ENCODE measurements at places on chromosomes 6 and 20.

GRCh38 chr6:111591370-111591900, 14.2 kb downstream of the TRAF3IP2 start:
- no peak for ATAC-seq

DNA sequence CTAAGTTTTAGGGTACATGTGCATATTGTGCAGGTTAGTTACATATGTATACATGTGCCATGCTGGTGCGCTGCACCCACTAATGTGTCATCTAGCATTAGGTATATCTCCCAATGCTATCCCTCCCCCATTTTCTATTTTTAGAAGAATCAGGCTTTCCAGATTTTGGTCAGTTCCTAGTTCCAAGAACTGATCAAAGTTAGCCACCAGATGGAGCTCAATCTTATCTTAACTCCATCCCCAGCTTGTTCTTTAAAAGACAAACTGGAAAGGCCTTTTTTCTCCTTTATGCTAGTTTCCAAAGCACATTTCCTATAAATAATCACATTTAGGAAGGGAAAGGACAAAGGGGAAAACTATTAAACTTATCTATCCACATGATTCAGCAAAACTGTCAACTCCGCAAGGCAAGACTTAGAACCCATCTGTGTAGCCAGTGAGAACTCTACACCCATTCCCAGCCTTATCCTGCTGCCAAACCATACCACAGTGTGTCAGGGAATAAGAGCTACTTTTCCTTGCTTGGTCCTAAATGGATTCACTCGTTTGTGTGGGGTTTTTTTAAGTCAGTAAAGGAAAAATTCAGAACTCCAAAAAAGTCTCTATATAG, 22.8 kb upstream of the KHDC1 start:
- no peak for ATAC-seq

DNA sequence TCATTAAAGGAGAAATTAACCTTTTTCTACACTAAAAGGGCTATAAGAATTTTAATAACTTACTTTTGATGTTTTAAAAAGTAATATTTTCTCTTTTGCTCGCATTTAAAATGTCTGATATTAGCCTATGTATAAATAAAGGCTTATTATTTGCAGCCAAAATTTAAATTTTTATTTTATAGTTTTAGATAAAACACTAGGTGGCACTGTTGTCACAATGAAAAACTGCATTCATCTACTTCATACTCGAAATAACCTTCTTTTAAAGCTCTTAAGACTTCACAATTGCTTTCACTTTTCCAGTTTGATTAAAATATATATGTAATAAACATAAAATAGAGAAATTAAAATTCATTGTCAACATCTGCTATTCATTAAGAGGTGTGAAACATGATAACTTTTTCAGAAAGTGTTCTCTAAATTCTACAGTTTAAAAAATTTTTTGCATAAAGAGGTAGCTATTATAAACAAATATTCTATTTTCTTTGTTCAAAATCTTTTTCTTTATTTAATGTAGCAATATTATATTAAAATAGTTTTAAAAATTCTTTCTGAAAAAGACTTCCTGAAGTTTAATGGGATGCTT, 78.8 kb upstream of the DEFB112 start:
- no peak for ATAC-seq

- ATAC-seq = no peak
Observed at GRCh38 chr6:24122139-24122538, 3.9 kb upstream of the NRSN1 start.
